ENCODE measurements at places on chromosomes 4 and X.
A peak's percentile ranks its signal among the peaks of the same experiment; 100 is the strongest.

DNA sequence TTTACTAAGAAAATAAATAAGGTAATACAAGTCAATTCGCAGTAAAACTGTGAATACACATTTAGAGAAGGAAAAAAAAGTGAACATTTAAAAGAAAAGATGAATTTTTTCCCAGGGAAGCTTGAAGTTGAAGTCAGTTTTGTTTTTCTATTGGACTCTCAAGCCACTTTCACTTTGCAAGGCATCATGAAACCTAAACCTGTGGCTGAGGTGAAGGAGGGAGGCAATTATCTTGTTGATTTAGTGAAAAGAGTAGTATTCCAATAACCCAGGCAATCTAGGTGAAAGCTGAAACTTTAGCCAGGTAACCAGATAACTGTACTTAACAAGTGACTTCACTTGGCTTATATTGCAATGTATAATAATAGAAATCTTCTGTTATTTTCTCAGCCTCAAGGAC is 138.6 kb downstream of the HDX start:
- DNase-seq, result no peak

DNA sequence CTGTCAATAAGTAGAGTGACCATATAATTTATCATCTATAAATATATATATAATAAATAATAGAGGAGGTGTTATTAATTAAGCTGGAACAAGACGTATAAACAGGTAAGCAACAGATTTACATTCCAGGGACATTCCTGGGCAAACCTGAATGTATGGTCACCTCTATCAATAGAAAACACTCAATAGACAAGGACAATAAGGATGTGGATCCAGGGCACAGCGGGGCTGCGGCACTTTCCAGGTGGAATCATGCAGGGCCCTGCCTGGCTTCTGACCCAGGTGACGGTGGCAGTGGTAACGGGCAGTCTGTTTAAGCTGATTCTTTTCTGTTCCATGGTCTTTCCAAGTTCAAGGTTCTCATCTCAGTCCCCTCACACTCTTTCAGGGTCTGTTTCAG is 22.5 kb downstream of the ENPEP start:
- DNase-seq, result no peak

DNA sequence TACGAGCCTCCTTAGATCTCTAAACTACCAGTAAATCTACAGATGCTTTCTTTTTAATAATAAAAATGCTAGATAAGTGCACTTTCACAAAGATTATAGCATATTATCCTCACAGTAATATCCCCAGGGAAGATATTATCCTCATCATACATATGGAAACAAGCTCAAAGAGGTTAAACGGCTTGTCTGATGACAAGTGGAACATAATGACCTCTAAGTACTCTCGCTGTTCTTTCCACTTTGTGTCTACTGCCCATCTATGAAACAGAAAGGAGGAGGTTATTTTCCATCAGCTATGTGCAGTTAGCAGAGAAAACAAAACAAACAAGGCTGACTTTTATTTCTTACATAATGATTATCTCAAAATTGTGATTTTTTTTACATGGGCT is 42.8 kb upstream of the PRDM8 start:
- DNase-seq, result no peak

GRCh38 chr4:100649417-100649816 is 131.6 kb upstream of the EMCN start:
- peak; percentile 81 for DNase-seq

- DNase-seq, result no peak
These were observed 394.7 kb downstream of the IL1RAPL1 start for GRCh38 chrX:28981952-28982351.

DNA sequence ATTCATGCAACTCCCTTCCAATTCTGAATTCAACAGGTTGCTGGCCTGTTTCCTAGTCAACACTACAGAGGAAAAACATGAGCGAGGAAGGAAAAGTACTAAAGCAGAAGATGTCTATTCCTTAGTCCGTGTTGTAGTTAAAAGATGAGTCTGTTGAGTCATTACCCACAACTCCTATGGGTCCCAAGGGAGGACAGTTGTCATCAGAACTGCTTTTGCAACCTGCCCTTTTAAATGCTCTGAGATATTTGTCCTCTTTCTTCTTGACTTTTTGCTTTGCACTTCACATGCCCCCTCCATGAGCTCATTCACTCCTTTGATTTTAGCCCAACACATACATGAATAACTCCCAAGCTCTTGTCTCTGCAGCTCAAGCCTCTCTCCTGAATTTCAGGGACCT is 119.2 kb downstream of the CORIN start:
- no peak for DNase-seq

DNA sequence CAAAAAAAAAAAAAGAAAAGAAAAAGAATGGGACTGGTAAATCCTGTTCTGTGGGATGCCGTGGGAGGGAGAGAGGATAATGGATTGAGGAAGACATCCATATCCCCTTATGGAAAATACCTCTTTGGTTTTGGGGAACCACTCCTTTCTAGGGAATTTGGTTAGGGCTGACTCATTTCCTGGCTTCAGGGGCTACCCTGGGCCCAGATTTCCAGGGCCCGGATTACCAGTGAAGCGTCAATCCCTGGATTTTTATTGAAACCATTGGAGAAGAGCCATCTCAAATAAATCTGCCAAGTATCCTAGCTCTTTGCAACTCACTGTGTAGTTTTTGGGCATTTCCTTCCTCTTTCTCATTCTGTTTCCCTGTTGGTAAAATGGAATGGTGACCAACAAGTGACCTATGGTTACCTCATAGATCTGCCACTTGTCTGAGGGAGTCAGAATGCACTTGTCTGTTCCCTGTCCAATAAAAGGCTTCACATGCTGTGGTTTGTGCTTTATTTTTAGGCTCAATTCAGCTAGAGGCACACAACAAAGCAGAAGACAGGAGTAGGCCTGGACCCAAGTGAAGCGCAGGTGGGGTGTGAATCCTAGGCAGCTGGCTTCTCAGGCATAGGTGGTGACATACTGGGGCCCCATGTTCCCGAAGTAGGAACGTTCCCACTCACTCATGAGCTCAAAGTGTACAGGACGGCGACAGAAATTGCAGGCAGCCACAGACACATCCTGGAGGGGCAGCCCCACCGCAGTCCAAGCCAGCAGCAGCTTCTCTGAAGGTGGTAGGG is 8.6 kb downstream of the APEX2 start:
- no peak for DNase-seq

DNA sequence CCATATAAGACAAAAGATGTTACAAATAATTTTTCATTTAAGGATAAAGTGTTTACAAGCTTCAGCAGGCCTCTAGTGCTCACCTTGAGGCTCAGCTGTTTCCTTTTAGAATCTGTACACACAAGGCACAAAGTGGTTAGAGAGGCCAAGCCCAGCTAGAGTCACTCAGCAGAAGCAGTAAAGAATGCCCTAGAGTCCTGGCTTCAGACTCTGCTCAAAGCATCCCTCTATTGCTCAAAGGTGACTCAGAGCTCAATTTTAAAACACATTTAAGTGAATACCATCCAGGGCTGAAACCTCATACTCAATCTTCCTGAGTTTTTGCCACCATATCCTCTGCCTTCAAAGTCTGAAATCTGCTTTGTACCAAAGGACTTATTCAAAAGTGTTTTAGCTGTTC is 22.6 kb upstream of the PHF8 start:
- no peak for DNase-seq

DNA sequence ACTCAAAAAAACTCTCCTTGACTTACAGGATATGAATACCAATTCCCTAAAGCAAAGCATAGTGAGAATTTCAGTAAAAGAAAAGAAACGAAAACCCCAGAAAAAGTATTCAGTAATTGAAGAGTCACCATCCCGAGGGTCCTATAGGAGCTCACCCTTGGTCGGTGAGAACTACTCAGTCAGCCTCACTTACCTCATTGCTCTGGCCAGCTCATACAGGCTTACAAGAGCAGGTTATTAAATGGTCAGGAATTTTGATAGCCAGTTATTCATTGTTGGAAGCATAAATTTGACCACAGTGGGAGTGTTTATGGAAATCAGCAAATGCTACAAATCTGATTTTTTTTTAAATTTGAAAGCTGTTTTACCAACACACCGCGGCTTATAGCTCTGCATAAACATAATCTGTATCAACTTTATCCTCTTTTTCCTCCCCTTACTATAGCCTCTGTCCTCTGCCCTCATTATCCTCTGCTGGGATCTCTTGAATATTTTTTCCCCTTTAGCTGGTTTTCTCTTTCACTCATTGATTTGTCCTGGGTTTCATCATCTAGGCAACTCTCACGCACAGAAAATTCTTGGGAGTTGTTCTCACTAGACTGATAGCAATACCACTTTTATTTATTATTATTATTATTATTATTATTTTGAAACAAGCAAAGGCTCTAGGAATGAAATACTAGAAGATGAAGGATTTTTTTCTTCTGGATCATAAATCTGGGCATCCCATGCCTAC is 11.0 kb upstream of the CXCL2 start:
- peak; percentile 75 for DNase-seq

DNA sequence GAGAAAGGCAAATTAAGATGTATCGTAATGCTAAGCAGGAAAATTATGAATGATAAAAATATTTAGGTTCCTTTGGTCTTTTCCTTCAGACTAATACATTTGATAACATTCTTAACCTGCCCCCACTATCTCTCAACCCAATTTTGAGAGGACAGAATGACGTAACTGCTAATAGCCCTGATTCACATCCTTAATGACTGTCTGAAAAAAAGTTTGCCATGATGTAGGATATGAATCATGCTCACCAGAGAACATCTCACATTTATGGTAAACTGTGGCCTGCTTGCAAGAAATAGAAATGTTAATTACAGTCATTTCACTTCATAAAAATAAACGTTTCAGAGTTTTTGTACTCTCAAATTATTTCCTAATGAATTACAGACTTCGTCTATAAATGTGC is 128.0 kb upstream of the VEGFC start:
- DNase-seq, result peak; percentile 82

DNA sequence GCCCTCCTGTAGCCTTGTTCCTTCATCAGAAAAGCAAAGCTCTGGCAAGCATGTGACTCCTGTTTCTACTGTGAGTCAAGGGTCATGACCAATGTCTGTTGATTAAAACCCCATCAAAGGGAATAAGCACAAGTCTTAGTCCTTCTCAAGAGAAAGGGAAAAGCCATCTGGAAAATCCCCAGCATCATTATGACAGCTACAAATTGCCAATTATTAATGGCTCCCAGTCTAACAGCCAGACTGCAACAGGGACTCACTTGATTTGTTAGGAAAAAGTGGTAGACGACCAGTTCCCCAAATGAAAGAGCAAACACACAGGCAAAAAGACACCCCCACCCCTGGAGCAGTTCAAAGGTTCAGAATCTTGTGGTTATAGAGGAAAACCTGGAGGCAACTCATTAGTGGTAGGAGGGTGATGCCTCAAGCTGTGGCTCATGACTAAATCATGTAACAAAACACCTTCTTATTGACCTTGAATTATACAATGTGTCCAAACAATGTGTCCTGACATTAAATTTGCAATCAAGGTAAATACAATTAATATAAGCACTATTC is 315.7 kb downstream of the HNRNPD start:
- DNase-seq, result no peak

- no peak for DNase-seq
These were observed 38.8 kb upstream of the MAD2L1 start for GRCh38 chr4:120105472-120105871.

- DNase-seq, result peak; percentile 23
These were observed 124.6 kb downstream of the COL4A6 start for GRCh38 chrX:108313669-108314068.

GRCh38 chr4:8637456-8637984 is 45.0 kb downstream of the CPZ start:
- DNase-seq, result no peak

All from kidney capillary endothelial cell (primary cell).